Muscle of leg (tissue), 16 donors: ENCODE measurements at places on chromosomes 6 and 20. TPM values are rescaled to one million over a fixed set of nuclear protein-coding genes. Genes with fewer than 3 reads are reported as not detected.

MOG gene
- not detected for total RNA-seq

UNC93A gene
- total RNA-seq, result not detected

IL17F gene
- total RNA-seq, result not detected

MPIG6B gene
- 0.09 TPM for total RNA-seq

PTCHD4 gene
- total RNA-seq, result 0.98 TPM
